ENCODE measurements at places on chromosomes 16 and 17.

- DNase-seq: no peak
Measured at GRCh38 chr17:67558740-67559380, 158.9 kb upstream of the NOL11 start.

GRCh38 chr17:81076141-81076679, 41.3 kb downstream of the BAIAP2 start:
- no peak for DNase-seq

GRCh38 chr16:87149051-87149450, 168.1 kb downstream of the C16orf95 start:
- DNase-seq: no peak

- DNase-seq: no peak
Measured at GRCh38 chr17:42700586-42701289, 18.4 kb downstream of the CNTNAP1 start.

GRCh38 chr17:78993981-78994671, 14.4 kb upstream of the LGALS3BP start:
- no peak for DNase-seq

- DNase-seq: no peak
Measured at GRCh38 chr17:17946093-17946492, 26.1 kb downstream of the TOM1L2 start.

GRCh38 chr17:59330053-59330942, 1.2 kb upstream of the YPEL2 start:
- DNase-seq: no peak

DNA sequence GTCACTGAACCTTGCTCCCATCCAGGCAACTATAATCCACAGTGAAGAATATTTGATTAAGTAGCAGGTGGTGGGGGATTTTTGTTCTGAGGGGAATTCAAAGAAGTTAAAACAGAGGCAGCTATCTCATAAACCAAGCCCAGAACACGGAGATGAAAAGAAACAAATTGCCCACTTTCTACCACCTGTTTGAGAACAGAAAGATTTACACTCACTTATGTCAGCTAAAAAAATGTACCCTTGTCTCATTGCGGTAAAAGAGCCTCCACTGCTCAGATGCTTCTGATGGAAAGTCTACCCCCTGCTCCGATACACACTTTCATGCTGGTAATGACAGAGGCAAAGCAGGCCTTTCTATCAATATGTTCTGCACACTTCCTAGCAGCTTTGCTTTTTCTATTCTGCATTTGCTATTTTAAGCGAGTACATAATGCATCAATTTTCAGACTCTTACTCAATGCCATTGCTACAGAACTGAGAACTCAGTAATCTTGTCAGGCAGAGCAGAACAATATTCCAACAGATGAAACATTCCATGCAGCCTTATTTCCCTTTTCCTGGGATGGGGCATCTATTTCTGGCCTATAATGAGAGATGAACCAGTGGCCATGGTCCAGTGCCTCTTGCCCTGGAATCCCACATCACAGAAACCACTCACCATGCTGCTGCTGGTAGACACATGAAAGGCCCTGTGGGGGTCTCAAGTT, 29.0 kb downstream of the CDK5R1 start:
- peak; percentile 15 for DNase-seq

GRCh38 chr17:66398617-66399016, 96.2 kb downstream of the PRKCA start:
- DNase-seq: no peak

GRCh38 chr17:76983075-76983775, 115.0 kb downstream of the MGAT5B start:
- DNase-seq: no peak

GRCh38 chr16:11016993-11017392, 72.6 kb downstream of the CLEC16A start:
- no peak for DNase-seq

GRCh38 chr17:53058031-53058430, 764.7 kb upstream of the KIF2B start:
- no peak for DNase-seq

DNA sequence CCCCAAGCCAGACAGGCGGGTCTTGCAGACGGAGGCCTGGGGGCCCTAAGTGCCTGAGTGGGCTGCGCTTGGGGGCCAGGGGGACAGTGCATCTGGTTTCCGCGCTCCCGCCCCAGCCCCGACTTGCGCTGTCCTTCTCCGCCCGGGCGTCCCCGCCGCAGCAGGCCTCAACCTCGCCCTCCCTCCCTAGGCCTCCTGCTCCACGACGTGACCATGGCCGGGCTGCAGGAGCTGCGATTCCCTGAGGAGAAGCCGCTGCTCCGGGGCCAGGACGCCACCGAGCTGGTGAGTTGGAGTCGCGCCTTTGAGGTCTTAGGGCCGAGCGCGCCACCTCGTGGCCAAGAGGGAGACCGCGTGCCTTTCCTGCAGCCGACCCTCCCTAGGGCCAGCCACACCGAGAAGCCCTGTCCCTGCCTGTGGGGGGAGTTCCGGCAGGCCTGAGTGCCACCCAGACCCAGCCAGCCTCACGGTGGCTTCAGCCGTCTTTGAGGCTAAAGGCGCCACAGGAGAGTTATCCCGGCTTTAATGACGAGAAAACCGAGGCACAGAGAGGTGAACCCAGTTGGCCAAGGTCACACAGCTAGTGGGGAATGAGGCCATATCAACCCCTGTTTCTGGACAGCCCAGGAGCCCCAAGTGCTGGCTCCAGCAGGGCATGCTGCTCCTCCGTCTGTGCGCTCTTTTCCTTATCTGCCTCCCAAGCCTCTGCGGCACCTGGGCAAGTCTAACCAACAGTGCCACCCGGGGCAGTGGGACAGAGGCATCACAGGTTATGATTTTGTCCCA, 12.2 kb upstream of the NDRG4 start:
- DNase-seq: peak; percentile 67

DNA sequence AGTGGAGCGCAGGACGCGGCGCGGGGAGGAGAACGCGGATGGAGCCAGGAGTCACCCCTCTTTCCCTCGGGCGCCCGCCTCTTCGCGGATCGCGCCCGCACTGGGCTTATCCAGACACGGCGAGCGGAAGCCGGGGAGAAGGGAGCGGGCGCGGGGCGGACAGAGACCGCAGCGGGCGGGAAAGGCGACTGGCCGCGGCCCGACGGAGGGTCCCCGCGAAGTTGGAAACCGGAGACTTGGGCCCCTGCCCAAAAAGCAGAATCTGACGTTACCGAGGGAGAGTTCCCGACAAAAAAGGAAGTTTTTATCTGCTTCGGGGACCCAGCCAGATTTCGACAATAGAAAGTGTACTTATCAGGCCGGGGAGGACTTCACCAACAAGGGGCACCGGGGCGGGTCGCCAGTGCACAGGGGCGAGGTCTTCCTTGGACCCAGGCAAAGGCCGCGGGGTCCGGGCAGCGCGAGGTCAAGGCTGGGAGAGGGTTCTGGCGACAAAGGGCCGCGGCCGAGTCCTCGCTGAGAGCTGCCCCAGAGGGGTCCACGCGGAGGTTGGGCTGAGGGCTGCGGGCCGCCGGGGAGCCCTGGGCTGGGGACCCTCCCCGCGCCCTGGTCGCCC, 519 bp downstream of the ST6GALNAC2 start:
- no peak for DNase-seq

Measured in CD4-positive, alpha-beta T cell treated with Interleukin-10 for 1 hour (primary cell).